ENCODE measurements at places on chromosomes 3 and 15. TPM values are rescaled to one million over a fixed set of nuclear protein-coding genes. Genes with fewer than 3 reads are reported as not detected.
A peak's percentile ranks its signal among the peaks of the same experiment; 100 is the strongest.

DNA sequence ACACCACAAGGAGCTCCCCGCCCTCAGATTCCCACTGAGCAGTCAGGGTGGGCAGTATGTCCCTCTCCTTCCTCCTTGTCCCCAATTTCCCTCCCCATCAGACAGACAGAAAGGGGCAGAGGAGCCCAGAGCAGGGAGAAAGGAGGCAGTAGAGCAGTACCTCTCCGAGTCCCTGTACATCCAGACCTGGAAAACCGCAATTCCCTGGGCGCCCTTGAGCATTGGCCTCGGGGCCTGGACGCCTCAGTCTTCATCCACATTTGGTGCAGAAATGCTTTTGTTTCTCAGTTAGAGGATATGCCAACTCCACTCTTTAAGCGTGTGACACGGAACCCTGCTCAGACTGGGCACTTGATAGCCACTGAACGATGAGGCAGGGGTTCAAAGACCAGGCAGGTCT lies 5.9 kb downstream of the ISG20 start:
- peak; percentile 3 for DNase-seq

GRCh38 chr15:93020976-93021772 lies 67.8 kb downstream of the RGMA start:
- DNase-seq, result no peak

DNA sequence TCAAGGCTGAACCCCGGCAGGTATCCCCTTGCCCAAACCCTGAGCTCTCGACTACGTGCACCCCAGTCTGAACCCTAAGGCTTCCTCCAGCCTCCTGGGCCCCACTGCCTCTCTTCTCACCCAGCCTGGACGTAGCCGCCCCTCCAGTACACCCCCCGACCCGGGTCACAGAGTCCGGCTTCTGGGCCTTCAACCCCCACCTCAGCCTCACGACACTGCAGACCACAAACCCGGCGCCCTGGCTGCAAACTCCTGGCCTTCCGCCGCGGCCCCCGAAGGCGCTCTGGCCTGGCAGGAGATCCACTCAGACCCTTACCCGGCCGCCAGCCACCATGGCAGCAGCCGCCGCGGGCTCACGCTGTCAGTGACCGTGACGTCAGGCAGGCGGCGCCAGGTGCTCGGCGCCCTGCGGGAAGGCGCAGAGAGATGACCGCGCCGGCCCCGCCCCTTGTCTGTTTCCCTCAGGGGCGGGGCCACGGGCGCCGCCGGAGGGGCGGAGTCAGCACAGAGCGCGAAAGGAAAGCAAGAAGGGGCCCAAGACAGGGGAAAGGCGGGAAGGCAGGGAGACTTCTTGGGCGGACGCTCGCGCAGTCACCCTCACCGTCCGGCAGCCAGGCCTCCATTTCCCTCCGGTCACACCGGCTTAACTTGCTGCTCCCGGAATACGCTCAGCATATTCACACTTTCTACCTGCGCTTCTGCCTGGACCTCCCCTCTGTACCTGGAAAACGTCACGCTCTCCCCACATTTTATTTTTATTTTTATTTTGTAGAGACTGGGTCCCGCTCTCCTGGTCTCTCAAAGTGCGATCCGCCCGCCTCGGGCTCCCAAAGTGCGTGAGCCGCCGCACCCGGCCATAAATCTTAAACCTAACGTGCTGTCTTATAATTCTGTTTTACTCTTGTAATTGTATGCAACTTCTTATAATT lies at the start of gene RMDN3:
TSS of gene RMDN3 (minus strand) at position 372 of the 929 bp plus-strand sequence. CDS start 471 bp downstream, outside the sequence.
- DNase-seq, result peak; percentile 95

DNA sequence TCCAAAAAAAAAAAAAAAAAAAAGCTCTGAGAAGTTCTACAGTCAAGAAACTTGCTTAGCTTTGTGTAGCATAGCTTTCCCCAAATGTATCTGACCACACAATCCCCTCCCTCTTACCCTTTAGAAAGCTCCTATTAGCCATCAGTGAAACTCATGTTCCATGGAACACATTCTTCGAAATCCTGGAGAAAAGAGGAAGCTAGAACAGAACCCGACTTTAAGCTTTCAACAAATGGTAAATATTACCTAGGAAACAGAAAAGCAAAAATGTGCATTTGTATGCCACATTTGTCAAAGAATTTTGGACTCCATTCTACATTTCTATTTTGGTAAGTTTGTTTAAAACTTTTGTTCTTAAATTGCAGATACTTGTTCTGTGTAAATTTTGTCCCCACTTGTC lies 17.4 kb upstream of the CRTC3 start:
- no peak for DNase-seq

- peak; percentile 73 for DNase-seq
Measured at GRCh38 chr15:83207660-83208366, at the start of gene HDGFL3. HDGFL3 (minus strand) TSS chr15:83207823; CDS start chr15:83207414, 409 bp downstream.

DNA sequence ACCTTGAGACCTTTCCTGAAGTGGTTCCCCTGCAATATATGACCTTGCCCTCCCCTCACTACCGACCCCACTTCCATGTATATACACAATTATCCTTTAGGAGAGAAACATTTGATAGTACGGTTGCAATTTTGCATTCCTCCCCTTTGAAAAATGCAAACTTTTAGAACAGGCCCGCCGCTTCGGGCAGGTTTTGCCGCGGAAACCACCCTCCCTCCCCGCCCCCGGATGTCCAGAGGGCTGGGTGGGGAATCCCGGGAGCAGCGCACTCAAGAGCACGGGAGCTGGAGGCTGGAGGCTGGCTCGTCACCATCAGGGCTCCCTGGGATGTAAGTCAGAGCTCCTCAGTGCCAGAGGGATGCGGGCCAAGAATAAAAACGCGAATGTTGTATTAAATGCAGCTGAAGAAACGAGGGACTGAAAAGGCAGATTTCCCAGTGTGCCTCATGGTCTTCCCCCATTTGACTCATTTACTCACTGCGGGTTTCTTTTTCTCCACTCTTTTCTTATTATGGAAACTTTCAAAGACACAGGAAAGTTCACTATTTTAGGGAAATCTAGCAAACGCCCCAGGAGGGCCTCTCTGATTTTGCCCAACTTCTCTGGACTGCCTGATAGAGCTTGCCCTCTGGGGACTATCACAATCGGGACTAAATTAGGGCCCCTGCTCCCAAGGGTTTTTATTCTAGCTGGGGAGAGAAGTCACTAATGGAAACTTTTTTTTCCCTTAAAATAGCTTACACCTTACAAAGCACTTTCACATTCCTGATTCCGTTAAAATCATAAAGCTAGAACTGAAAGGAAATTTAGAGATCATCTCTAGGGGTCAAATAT lies 2.9 kb upstream of the USP3 start:
- peak; percentile 90 for DNase-seq

DNA sequence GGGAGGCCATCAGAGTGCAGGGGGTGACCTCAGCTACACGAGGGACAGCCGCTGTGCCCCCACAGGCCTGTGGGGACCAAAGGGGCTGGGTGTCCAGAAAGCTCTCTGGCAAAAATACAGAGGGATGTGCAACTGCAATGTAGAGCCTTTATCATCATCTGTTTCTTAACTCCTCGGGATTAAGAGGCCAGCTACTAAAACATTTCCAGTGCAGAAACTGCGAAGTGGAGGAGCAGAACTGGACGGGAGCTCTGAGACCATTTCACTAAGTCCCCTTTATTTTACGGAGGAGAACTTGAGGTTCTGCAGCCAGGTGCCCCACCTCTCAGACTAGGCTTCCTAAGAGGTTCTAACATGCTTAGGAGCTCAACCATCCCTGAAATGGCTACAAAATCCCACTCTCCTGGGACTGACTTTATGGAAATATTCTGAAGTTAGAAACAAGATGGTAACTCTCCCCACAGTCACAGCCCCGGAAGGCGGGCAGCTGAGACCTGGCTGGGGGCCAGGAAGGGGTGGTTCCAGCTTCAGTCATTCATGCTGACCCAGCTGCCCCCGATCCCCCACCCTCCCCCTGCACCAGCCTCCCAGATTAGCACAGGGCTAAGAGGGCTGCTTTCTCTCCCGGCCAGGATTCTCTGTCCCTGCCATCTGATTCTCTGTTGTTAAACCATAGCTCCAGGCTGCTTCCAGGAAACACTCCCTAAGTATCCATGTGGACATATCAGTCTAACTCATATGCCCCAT lies 40.3 kb downstream of the UMPS start:
- peak; percentile 73 for DNase-seq

- DNase-seq, result no peak
Measured at GRCh38 chr15:67240235-67241131, 14.0 kb downstream of the AAGAB start.

- no peak for DNase-seq
Measured at GRCh38 chr15:56495533-56495932, 30.6 kb upstream of the MNS1 start.

Gene PCOLCE2
- 126 TPM for total RNA-seq

Gene ARHGEF26
- total RNA-seq, result 5.6 TPM

Gene ROPN1
- not detected for total RNA-seq

Gene GCSAM
- 0.35 TPM for total RNA-seq

Gene HYAL1
- total RNA-seq, result 26.6 TPM

Measured in left cardiac atrium (tissue), 4 donors.